ENCODE measurements at places on chromosomes 16 and 17.

GRCh38 chr16:77439106-77439505 lies 4.3 kb upstream of the ADAMTS18 start:
- no peak for DNase-seq

GRCh38 chr16:11349599-11350276 lies 4.5 kb downstream of the RMI2 start:
- no peak for DNase-seq

DNA sequence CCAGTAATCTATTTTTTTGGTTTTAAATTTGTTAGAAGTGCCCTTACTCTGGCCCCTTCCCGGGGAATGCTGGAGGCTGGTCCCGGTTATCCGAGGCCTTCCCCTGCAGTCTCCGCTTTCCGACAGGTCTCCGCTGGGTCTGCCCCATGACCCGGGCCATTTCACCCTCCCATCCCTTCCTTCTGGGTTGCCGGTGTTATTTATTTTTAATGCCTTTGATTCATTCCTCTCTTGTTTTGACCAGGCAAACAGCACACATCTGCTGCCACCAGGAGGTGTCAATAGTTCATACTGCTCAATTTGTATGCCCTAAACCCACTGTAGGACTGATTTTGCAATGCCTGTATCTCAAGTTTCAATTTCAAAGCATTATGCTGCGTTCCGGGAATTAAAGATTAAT lies 113.2 kb upstream of the IRX5 start:
- no peak for DNase-seq

DNA sequence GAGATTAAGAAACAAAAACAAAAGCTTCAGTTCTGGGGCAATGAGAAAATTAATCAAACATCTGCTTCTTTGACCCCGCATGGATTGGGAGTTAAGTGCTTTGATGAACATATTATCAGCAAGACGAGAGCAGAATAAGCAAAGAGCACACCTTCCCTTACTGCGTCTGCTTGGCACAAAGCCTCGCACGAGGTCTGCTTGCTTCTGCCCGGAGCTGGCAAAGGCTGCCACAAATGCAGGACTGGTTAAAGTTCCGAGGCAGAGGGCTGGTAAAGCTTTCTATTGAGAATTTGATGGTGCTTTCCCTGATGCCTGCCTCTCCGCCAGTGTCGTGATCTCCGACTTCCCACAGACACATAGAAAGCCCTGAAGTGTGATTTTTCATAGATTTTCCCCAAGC lies 17.0 kb downstream of the VAT1L start:
- no peak for DNase-seq

GRCh38 chr16:15616012-15616411 lies 26.9 kb downstream of the MARF1 start:
- DNase-seq: no peak

DNA sequence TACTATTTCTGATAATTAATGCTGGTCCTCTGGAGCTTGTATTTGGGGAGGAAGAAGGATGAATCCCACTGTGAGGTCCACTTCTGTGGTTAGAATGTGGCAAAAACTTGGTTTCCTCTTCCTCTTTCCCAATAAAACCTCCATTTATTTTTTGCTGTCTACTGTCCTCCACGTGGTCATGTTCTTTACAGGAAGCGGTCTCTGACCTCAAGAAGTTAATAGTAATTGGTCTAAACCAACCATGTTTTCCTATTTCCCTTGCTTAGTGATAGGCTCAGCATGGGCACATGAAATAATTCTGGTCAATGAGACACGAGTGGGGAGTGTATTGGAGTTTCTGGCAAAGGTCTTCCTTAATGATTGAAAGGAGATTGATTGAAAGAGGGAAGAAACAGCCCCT lies 33.9 kb downstream of the CHP2 start:
- DNase-seq: no peak

DNA sequence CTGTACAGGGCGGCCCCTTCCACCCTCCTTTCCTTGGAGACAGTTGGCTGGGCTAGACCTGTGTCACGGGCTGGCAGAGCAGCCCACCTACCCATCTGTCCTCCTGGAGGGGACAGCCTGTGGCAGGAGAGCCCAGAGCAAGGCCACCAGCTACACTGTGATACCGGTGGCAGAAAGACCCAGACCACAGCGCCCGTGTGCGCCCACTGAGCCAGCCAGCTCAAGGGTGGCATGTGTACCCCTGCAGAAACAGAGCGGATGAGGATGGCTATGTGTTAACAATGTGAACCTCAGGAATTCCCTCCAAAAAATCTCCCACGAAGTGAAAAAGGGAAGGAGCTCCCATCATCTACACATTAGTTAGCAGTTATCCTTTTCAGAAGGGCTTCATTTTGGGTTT lies 7.1 kb downstream of the HBQ1 start:
- no peak for DNase-seq

DNA sequence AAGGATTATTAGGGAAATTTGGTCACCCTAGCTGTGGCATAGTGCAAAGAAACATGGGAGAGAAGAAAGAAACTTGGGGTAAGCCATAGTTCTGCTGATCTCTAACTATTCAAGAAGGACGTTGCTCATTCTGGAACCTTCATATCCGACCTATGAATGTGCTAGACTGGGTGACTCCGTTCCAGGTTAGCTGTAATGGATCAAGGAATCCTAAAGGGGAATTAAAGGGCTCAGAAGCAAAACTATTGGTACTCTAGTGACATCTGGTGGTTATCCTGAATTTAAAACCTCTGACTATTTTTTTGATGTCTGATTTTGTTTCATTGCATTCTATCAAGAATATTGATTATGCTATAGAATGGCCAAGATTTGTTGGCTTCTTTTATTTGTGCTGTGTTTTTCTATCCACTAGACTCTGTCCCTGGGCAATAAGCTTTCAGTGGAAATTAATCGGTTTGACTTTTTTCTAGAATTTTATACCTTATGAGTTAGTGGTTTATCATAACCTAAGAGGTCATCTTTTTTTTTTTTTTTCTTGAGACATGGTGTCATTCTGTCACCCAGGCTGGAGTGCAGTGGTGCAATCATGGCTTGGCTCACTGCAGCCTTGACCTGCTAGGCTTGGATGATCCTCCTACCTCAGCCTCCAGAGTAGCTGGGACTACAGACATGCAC lies 19.5 kb downstream of the PCTP start:
- DNase-seq: no peak

DNA sequence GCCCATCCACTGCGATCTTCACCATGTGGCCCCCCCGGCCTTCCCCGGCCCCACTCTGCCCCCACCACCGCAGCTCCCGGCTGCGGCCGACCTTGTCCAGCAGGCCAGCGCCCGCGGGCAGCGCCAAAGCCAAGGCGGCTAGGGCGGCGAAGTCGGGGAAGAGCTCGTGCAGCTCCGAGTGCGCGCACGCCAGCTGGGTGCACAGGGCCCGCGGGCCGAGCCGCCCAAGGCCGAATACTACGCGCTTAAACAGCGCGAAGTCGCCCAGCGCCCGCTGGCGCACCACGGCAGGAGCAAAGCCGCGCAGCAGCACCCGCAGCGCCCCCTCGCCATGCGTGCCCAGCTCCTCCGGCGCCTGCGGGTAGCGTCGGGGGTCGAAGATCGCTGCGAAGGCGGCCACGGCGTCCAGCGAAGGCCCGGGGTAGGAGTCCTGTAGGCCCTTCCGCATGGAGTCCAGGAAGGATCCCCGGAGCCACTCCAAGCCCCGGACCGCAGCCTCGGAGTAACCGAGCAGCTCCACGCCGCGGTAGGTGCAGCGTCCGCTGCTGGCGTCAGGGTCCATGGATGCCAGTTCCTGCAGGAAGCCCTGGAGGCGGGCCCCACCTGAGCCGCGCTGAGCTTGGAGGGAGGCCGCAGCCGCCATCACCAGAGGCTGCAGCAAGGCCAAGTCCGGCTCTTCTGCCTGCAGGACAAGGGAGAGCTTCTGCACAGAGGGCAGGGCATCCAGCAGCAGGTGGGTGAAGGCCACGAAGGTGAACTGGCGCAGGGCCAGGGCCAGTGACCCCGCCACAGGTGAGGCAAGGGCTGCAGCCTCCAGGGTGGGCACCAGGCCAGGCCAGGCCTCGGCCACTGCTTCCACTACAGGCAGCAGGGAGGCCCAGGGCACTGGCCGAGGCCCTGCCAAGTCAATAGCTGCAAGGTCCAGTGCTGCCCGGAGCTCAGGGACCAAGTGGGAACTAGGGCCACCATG lies 10.3 kb downstream of the C17orf113 start:
- DNase-seq: no peak

DNA sequence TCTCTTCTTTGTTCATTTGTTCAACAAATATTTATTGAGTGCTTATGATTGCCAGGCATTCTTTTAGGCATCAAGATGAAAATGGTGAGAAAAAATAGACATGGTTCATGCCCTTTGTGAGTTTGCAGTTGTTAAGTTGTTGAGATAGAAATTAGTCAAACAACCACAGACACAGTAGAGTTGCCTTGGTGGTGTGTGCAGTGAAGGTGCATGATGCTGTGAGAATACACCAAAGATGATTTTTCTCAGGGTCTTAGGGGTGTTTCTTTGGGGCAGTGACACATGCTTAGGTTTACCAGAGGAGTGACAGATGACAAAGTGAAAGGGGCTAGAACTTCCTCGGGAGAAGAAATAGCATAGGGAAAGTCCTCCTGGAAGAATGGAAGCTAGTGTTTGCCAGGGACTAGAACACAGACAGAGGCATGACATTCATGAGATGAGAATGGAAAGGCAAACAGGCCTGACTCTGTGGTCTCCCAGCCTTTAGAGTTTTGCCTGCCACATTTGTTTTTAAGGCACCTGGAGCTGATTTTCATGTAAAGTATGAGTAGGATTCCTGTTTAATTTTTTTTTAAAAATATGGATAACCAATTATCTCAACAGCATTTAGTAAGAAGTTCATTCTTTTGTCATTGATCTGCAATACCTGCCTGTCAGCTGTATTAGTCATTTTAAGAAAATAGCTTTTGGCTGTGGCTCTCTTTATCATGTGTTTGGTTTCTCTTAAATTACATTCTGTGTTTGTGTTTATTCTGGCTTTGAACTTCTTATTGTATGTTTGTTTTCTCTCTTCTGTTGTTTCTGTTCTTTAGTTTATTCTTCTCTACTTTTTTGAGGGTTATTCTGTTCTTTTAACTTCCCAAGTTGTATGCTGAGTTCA lies 36.6 kb downstream of the CYLD start:
- no peak for DNase-seq

DNA sequence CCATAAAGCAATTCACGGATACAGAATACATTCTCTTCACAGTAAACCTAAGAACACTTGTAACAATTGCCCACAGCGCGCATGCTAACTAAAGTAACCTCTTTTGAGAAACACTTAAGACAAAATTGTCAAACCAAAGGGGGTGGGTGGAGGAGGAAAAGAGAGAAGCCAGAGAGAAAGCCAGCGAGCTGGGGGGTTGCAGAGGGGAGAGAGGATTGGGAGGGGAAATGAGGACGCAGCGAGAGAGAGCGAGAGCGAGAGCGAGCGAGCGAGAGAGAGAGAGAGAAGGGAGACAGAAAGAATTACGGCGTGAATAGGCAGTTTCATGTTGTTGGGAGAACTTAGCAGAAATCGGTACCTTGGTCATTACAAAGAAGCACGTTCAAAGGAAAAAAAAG lies 1.6 kb upstream of the HOXB7 start:
- DNase-seq: no peak

DNA sequence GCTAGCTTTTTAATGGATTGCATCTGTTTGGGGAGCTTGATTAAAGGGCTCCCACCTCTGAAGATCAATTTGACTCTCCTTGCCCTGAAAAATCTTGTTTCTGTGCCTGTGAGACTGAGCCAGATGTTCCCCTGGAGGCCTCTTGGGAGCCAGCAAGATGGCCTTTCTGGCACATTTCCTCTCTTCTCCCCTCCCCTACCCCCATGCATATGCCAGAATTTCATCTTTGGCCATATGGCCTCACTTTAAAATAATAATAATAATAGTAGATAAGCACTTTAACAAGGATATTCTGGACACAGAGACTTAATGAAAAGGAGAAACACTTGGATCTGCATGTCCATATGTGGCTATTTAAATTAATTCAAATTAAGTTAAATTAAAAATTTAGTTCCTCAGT lies 144.1 kb upstream of the CES5A start:
- no peak for DNase-seq

DNA sequence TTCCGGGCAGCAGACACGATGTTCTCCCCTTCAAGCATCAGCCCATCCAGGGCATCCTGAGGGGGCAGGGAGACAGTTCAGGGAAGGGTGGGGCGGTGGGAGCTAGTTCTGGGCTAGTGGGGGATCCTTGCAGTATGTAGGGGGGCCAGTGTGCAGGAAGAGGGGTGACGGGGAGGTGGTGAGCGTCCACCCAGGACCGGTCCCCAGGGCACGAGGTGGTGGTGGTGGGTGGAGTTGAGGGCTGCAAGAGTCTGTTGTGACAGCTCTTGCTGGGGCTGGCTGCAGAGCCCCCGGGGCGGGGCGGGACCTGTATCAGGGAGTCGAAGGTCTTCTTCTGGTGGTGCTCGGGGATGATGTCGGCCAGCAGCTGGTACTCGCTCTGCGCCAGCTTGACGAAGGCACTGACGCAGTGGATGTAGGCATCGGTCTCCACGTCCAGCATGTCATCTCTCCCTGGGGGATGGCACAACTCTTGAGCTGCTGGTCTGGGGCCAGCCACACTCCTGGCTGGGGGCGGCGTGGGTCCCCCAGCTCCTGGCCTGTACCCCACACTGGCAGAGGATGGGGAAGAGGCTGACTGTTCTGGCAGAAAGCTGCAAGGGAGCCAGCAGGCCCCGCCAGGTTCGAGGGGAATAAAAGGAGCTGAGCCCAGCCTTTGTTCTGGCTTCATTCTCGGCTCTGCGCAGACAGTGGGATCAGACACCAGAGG lies 10.0 kb downstream of the ZACN start:
- DNase-seq: no peak

DNA sequence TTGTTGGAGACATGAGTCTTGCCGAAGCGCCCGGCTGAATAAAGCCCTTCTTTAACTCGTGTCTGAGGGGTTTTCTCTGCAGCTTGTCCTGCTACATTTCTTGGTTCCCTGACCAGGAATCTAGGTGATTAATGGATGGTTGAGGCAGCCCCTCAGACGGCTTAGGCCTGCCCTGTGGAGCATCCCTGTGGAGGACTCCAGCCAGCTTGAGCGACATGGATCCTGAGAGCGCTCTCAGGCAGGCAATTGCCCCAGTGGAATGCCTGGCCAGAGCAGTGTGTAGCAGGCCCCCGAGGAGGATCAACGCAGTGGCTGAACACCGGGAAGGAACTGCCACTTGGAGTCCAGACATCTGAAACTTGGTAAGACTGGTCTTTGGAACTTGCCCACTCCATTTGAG lies 17.3 kb upstream of the ENDOV start:
- no peak for DNase-seq

GRCh38 chr17:6870841-6871240 lies 39.3 kb upstream of the TEKT1 start:
- DNase-seq: no peak

DNA sequence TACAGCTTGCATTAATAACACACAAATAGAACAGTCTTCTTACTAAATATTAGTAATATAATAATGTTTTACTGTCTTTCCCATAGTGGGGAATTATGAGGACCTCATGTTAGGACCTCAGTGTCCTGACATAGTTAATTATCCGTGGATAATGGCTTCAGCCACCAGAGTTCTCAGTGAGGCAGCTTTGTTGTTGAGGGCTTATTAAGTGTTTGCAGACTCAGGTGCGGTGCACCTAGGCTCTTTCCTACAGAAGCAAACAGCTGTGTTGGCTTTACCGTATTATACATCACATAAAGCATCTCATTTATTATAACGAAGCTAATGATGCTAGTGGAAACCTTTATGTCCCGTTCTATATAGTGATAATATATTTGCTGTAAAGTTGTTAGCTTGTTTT lies 246.7 kb downstream of the FTO start:
- DNase-seq: no peak

All from neural crest cell (in vitro differentiated cells).